ENCODE measurements at places on chromosomes 3 and 15.

DNA sequence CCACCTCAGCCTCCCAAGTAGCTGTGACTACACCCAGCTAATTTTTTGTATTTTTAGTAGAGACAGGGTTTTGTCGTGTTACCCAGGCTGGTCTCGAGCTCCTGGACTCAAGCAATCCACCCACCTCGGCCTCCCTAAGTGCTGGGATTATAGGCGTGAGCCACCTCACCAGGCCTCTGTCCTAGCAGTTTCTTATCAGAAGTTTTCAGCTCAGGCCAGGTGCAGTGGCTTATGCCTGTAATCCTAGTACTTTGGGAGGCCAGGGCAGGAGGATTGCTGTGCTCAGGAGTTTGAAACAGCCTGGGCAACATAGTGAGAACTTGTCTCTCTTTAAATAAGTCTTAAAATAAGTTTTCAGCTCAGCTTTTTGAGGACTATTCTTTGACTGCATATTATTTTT is 48.4 kb downstream of the SGO1 start:
- no peak for DNase-seq

- DNase-seq = no peak
These were observed 53.6 kb downstream of the TCF12 start for GRCh38 chr15:56972016-56972415.

- DNase-seq = no peak
These were observed 35.4 kb downstream of the FXR1 start for GRCh38 chr3:180947761-180948390.

DNA sequence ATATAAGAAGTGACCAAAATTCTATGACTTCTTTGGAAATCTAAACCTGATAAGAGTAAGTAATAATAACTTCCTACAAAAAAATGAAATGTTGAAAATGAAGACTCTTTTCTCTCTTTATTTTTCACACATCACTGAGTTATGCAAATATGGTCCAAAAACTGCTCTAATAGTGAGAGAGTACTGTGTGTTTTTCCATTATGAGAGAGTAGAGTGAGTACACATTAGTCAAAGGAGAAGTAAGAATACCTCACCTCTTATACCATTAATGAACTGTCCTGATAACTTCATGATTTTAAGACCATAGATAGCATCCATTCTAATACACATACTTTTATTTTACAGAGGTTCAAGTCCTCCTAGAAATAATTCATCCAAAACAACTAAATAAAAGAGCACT is 1310.2 kb downstream of the SI start:
- no peak for DNase-seq

- no peak for DNase-seq
These were observed 13.8 kb downstream of the VPS18 start for GRCh38 chr15:40908095-40908494.

- DNase-seq = no peak
These were observed 286.2 kb downstream of the ADAMTSL3 start for GRCh38 chr15:83940136-83940535.

GRCh38 chr3:17479681-17480405 is 262.6 kb downstream of the TBC1D5 start:
- DNase-seq = no peak

- DNase-seq = peak; percentile 59
These were observed 33.8 kb upstream of the BLM start for GRCh38 chr15:90683371-90683770.

GRCh38 chr3:127483005-127483641 is 107.4 kb downstream of the TPRA1 start:
- DNase-seq = peak; percentile 72
